Glutamatergic neuron (in vitro differentiated cells): ENCODE measurements at places on chromosomes 11 and 22.

- no peak overlapping the region for H3K4me3 ChIP-seq
- H3K27me3 ChIP-seq: peaks cover 2% of the 10 kb centered on the region
- no peak for DNase-seq
- H3K36me3 ChIP-seq: no peaks in the 10 kb centered on the region
- no peak overlapping the region for H3K27ac ChIP-seq
Measured at GRCh38 chr11:5335170-5335569, 8.2 kb downstream of the OR51B5 start.

- no peaks in the 10 kb centered on the region for H3K36me3 ChIP-seq
- H3K4me3 ChIP-seq: no peak overlapping the region
- H3K27ac ChIP-seq: no peak overlapping the region
- no peak for DNase-seq
- peaks cover 1% of the 10 kb centered on the region for H3K4me1 ChIP-seq
Measured at GRCh38 chr11:88421530-88421929, 84.0 kb upstream of the CTSC start.

GRCh38 chr11:6572215-6572614 is 31.2 kb downstream of the RRP8 start:
- peaks cover 1% of the 10 kb centered on the region for H3K4me1 ChIP-seq
- H3K4me3 ChIP-seq: no peak overlapping the region
- H3K36me3 ChIP-seq: no peaks in the 10 kb centered on the region
- no peak for DNase-seq
- H3K27me3 ChIP-seq: peaks cover 6% of the 10 kb centered on the region
- no peak overlapping the region for H3K27ac ChIP-seq

DNA sequence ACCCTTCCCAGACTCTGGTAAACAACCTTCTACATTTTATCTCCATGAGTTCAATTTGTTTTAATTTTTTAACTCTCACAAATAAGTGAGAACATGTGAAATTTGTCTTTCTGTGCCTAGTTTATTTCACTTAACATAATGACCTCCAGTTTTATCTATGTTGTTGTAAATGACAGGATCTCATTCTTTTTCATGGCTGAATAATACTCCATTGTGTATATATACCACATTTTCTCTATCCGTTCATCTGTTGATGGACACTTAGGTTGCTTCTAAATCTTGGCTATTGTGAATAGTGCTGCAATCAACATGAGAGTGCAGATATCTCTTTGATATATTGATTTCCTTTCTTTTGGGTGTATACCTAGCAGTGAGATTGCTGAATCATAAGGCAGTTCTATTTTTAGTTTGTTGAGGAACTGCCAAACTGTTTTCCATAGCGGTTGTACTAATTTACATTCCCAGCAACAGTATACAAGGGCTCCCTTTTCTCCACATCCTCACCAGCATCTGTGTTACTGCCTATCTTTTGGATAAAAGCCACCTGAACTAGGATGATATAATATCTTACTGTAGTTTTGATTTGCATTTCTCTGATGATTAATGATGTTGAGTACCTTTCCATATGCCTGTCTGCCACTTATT is 93.9 kb downstream of the ATG16L2 start:
- H3K27me3 ChIP-seq: peaks cover 2% of the 10 kb centered on the region
- DNase-seq: no peak
- no peak overlapping the region for H3K27ac ChIP-seq
- H3K4me1 ChIP-seq: no peaks in the 10 kb centered on the region

DNA sequence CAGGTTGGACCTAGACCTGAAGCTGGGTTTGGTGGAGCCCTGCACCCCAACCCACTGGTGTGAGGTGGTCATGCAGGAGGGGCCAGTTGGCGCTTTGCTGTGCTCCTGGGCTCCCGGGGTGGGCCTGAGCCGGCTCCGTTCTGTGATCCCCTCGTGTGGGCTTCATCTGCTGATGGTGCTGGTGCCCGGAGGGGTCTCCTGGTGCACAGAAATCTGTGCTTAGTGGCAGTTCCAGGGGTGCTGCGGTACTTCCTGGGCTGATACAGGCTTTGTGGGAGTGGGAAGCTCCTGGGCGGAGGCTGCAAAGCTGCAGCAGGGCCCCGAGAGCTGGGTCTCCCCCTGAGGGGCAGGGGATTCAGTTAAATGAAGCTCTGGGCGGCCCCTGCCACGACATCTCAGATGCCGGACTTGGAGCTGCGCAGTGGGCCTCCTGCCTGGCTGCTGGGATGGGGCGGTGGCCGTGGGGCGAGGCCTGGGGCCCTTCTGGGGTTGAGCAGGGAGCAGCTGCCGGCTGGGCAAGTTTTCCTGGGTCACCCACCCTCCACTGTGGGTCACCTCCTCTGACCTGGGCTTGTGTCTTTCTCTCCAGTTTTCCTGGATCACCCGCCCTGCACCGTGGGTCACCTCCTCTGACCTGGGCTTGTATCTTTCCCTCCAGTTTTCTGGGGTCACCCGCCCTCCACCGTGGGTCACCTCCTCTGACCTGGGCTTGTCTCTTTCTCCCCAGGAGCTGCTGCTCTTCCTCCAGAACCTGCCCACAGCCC is 410.5 kb downstream of the TBC1D22A start:
- peaks cover 5% of the 10 kb centered on the region for H3K4me1 ChIP-seq
- DNase-seq: no peak
- H3K27me3 ChIP-seq: peaks cover 2% of the 10 kb centered on the region
- no peak overlapping the region for H3K4me3 ChIP-seq
- H3K27ac ChIP-seq: no peak overlapping the region

GRCh38 chr11:73059915-73060314 is 82.2 kb downstream of the FCHSD2 start:
- H3K27ac ChIP-seq: no peak overlapping the region
- H3K4me1 ChIP-seq: no peaks in the 10 kb centered on the region
- H3K4me3 ChIP-seq: no peak overlapping the region

DNA sequence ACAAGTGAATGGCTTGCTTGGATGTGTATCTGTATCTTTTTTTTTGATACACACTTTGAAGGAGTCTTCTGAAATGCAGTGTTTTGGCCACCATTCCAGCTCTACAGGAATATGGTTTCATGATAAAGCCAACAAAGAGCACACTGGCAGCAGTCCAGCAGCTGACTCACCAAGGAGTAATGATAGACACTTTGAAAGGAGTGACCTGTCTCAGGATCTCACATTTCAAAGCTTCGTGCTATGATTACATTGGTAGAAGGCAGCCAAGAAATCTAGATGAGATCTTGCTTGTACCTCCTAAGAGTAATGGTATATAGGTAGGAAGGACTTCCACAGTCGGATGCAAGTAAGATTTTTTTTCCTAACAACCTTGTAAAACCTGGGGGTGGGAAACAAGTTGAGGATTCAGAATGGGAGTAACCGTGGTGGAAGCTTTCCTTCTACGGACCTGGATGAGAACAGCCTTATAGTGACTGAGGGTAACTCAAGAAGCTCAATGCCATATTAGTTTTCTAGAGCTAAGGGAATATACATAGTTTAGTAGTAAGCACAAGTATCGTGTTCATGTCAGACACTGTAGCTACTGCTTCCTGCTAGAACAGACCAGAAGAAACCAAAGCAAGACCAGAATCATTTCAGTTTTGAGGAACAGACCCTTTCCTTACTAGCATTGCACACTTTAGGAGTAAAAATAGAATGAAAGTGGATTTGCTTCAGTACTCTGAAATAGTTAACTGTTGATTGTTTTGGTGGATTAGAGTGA is 25.0 kb downstream of the MTMR3 start:
- no peak overlapping the region for H3K27ac ChIP-seq
- no peak overlapping the region for H3K4me3 ChIP-seq
- no peaks in the 10 kb centered on the region for H3K36me3 ChIP-seq
- peaks cover 4% of the 10 kb centered on the region for H3K4me1 ChIP-seq

GRCh38 chr11:65116370-65117205 is 913 bp downstream of the ZNHIT2 start:
- DNase-seq: peak; percentile 49
- peak overlapping the region; percentile 82 for H3K27ac ChIP-seq

GRCh38 chr11:81989093-81989492 is 744.6 kb downstream of the FAM181B start:
- peaks cover 20% of the 10 kb centered on the region for H3K36me3 ChIP-seq
- no peaks in the 10 kb centered on the region for H3K4me1 ChIP-seq
- peaks cover 2% of the 10 kb centered on the region for H3K27me3 ChIP-seq
- no peak overlapping the region for H3K4me3 ChIP-seq
- DNase-seq: no peak

DNA sequence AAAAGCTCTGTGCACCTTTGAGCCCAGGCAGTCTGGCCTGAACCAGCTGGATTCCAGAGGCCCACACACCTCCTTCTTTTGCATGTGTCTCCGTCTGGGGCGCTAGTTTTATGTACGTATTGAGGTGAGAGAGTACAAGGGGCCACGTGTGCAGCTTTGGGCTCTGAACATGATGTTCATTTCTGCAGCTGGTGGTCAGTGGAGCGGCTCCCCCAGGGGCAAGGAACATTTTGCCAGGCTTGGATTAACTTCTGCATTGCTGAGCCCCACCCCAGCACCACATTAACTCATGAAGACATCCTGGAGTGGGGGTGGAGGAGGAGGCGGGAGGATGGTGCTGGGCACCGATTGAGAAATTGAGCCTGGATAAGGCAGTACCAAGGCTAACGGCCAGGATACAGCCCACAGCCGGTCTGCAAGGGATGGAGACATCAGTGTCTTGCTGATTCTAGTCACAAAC is 13.8 kb downstream of the USP2 start:
- H3K4me3 ChIP-seq: no peak overlapping the region
- DNase-seq: no peak
- peaks cover 16% of the 10 kb centered on the region for H3K27me3 ChIP-seq
- no peak overlapping the region for H3K27ac ChIP-seq
- H3K36me3 ChIP-seq: no peaks in the 10 kb centered on the region
- peaks cover 40% of the 10 kb centered on the region for H3K4me1 ChIP-seq

DNA sequence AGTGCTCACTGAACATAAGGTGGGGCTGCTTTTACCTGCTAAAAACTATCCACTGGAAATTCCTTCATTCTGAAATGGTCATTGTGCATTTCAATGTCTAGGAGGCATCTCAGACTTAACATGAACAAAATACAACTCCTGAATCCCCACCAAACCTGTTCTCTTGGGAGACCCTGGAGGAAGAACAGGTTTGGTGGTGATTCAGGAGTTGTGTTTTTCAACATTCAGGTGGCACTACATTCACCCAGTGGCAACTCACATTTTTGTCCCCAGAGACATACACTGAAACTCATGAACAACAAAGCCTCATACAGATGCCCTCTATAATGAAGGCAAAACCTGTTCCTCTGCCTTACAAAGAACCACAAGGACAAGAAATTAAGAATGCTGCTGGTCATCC is 64.3 kb upstream of the CYP2D6 start:
- H3K4me3 ChIP-seq: peak overlapping the region; percentile 4
- peaks cover 3% of the 10 kb centered on the region for H3K27me3 ChIP-seq
- no peak for DNase-seq
- H3K27ac ChIP-seq: no peak overlapping the region
